ENCODE measurements at places on chromosomes 7 and 10.

GRCh38 chr7:27946351-27946750 is 206.4 kb downstream of the TAX1BP1 start:
- DNase-seq = no peak

DNA sequence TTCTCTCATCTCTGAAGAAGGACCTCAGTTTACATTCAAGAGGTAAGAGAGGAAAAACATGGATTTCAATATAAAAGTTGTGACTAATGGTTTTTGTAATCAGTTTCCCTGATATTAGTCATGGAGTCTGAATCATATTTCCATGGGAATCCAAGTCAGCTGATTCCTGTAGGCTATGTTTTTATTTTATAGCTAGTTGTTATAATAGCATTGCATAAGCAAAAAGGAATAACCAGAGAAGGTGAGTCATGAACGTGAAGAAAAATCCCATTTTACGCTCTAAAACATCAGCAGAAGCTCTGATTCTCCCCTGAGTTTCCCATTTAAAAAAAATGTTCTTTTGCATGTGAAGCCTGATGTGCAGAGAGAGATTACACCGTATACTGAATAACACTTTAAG is 299.3 kb downstream of the SFMBT2 start:
- no peak for DNase-seq

DNA sequence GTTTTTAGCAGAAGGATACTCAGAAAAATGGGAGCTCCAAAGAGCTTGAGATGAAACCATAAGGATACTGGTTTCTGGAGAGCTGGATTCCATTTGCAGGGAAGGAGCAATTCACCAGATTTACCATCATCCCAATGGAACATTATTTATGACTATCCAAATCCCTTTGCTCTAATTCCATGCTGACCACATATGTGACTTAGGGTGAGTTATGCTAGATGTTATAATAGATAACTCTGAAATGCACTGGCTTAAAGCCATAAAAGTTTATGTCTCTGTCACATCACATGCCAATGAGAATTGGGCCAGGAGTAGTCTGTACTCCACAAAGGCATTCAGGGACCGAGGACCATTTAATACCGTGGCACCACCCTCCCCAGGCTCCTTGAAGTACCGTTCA is 185.2 kb downstream of the SKIDA1 start:
- no peak for DNase-seq

DNA sequence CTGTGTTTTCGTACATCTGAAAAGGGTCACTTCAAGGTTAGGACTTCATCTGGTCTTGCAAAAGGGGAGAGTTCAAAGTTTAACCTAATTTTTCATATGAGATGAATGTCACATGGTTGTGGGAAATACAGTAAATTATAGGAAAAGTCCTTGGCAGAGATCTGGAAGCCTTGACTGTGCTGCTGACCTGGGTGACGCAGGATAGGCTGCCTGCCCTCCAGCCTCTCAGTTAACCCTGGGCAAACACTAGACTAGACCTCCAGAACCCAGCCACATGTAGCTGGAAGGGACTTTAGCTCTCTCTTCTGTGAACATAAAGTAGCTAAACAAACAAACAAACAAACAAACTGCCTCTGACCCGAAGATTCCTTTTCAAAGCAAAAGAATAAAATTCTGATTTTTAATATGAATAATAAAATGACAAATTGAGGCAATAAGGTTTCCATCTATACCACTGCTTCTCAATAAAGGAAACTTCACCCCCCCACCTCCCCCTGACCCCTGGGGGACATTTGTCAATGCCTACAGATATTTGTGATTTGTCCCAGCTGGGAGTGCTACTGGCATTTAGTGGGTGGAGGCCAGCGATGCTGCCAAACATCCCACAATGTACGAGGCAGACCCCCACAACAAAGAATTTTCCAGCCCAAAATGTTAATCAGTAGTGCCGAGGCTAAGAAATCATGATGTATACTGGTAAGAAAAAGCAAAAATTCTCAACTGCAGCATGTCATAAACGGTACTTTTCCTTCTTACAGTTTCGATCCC is 75.2 kb upstream of the PRR15 start:
- DNase-seq = no peak

GRCh38 chr10:30662814-30663213 is 33.3 kb upstream of the LYZL2 start:
- no peak for DNase-seq

DNA sequence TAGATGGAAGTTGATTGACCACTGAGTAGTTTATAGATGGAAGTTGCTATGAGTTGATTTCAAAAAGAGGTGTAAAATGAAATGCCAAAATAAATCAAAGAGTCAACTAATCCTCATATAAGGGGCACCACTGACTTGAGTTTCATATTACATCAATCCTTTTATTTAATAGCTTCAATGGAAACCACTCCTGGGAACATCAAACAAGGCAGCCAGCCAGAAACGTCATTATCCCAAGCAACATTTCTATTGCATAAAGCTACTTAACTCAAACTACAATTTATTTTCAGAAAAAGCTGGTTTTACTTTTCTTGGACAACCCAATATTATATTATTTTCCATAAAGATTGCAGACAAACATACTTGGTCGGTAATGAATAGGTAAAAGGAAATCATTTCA is 162.1 kb downstream of the TSPAN12 start:
- DNase-seq = no peak

- DNase-seq = no peak
Measured at GRCh38 chr7:36131026-36131425, 22.0 kb upstream of the EEPD1 start.

GRCh38 chr10:132488231-132488821 is 49.3 kb upstream of the INPP5A start:
- DNase-seq = no peak

DNA sequence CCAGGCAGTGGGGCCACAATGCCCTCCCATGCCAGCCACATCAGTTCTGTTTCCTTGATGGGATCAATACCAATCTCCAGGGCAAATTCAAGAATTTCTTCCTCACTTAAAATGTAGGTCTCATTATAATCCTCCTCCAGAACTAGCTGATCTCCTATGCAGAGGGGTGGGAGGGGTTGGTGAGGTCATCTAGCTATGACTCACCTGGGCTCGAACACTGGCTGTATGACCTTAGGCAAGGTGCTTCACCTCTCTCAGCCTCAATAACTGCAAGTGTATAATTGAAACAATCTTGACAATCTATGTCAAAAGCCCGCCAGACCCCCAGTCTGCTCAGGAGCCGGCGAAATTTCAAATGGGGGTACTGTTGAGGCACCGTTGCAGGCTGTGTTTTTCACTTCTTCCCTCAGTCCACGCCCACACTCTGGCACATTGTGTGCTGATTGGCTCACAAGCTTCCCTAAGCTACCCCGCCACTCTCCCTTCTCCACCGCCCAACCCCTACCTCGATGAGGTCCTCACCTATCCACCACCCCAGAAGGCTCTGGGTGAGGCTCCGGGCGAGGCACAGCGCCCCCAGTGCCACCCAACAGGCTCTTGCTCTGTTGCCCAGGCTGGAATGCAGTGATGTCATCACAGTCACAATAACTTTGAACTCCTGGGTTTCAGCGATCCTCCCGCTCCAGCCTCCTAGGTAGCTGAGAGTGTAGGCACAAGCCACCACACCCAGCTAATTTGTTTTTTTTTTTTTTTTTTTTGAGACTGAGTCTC is 70.5 kb downstream of the ZNF22 start:
- no peak for DNase-seq

DNA sequence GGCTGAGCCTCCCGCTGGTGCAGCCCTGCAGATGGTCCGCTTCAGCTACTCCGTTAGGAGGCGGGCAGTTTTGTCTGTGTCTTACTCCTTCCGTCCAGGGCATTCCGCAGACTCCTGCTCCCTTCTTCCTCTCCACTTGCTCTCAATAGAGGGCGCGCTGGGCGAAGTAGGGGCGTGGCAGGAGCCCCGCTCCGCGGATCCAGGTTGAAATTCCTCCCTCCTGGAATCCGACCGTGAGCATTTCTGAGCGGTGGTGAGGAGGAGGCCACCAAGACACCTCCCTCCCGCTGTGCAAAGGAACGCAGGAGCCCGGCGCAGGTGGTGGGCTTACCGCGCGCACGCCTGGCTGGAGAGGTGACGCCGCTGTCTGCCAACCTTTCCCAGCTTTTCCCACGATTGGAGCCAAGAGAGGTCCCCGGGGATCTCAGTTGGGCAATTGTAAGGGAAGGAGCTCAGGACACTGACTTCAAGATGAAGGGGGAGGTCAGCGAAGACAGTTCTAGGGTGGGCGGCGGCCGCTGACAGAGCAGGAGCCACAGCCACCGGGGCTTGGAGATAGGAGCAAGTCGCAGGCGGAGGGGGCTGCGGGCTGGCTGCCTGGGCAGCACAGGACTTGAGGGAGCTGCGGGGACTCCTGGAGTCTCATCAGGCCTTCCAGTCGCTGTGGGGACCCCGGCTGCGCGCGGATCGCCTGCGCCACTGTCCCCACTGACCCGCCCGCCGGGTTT is 1011.3 kb downstream of the XPNPEP1 start:
- DNase-seq = no peak

GRCh38 chr10:119384127-119384526 is 158.4 kb downstream of the RGS10 start:
- no peak for DNase-seq

DNA sequence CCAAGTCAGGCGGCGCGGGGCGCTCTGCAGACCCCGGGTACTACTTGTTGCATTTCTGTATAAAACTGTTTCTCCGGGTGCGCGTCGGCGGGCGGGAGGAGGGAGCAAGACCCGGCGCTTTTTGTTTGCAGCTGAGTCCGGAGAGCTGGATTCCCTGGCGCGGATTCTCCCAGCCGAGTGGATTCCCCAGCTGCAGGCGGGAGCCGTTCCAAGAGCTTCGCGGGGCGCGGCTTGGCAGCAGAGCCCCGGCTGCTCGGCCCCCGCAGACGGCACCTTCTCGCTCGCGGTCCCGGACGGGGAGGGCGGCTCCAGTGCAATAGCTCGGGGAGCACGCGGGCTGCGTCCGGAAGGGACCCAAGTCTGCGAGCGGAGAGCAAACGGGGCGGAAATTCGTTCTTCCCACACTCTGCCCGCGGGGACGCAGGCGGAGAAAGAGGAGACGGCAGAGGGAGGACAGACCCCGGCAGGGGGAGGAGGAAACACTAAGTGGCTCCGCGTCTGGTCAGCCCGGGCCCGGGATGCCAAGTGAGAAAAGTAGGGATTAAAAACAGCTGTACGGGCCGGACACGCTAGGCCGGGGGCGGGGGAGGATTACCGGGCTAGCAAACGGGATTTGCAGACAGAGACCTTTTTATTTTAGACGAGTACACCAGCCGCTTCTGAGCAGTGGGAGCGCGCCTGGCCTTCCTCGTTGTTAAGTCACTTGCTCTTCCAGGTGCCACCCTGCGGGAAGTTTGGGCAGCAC is at the start of gene TRIL:
TRIL (minus strand) TSS at position 96 of the 745 bp plus-strand sequence. CDS start 284 bp downstream, outside the sequence.
- no peak for DNase-seq

DNA sequence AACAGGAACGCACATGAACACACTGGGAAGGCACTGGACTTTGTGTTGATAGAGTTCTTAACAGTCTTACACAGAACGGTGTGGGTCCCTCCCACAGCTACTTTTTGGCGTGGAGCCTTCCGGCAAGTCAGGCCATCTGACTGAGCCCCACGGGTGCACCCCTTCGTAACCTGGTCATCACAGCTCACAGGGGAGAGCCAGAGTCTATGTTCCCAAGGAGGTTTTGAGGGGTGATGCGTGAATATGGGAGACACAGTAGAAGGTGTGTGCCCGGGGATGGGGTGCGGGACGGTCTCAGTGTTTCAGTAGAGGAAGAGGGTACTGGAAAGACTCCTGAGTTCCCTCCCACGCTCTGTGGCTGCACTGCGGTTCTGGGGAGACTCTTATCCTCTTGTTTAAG is 291.7 kb downstream of the DNAJB6 start:
- no peak for DNase-seq

Measured in activated CD4-positive, alpha-beta T cell treated with anti-CD3 and anti-CD28 coated beads, Interleukin-2, amount 50 U/mL, for 48 hours (primary cell).